ENCODE measurements at places on chromosomes 6 and 20. TPM values are rescaled to one million over a fixed set of nuclear protein-coding genes. Genes with fewer than 3 reads are reported as not detected.

DNA sequence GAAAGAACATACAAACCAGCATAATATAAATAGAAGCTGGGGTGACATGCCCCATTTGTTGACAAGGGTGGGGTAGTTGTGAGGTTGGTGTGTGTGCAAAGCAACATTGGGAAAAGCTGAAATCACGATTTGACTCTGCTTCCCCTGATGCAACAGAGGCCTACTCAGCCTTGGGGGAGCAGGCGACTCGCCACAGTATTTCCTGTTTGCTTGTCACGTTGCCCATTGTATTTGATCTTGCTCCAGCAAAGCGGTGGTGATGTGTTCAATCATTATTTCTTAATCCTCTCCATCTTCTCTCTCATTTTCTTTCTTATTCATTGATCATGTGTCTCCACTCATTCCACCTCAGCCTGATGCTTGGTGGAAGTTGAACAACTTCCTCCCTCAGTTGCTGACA, 165.8 kb upstream of the CITED2 start:
- peak; percentile 71 for DNase-seq

The TAGAP gene
- total RNA-seq: not detected

The TTBK1 gene
- total RNA-seq: not detected

- no peak for DNase-seq
These were observed 18.4 kb downstream of the TP53RK start for GRCh38 chr20:46670585-46671584.

DNA sequence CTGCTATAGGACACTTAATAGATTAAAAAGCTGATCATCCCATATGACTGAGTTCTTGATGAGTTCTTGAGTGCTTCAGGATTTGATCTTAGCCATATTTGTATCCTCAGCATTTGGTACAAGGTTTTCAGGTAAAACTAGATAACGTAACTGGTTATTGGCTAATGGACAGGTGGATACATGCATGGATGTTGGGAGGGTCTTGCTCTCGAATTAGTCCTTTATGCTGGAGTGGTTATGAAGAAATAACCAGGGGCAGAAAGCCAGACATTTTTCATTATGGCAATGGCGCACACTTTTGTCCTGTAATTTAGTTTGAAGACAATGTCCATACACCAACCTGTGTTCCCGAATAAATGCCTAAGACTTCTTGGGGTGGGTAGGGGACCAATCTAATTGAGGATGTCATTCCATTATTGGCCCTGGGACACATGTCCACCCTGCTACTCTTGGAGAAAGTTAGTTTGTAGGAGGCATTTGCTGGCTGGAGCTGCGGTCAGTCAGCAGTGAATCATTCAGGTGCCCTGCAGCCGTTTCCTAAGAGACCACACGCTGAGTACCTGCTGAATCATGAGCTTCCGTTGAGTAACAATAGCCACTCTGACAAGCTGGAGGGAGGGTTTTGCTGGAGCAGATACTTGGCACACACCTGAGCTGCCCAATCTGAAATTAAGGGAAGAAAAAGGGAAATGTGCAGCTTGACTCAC, 194.4 kb downstream of the FOXA2 start:
- DNase-seq: no peak

The SPTLC3 gene
- not detected for total RNA-seq

DNA sequence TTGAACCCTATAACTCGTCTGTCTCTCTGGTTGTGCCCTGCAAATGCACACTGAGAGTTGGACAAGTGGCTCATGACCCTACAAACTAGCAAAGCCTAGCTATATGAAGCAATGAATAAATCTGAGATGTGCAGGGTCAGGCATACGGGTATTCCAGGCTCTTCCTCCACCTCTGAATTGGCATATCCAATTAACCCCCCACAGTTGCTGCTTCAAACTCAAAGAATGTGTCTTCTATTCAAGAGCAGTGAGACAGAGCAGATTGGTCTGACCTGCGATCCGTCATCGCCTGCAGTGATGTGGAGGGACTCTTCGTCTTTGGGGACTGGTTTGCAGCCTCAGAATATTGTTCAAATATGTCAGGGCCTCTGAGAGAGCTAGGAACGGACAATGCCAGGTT, 59.8 kb downstream of the LAMP5 start:
- no peak for DNase-seq

The B3GAT2 gene
- not detected for total RNA-seq

Data from HFFc6 (cell line).